Vagina (tissue), 2 donors: ENCODE measurements at places on chromosomes 2 and 18.
A peak's percentile ranks its signal among the peaks of the same experiment; 100 is the strongest.

- no peak for DNase-seq
These were observed 89.1 kb downstream of the HS1BP3 start for GRCh38 chr2:20561637-20562454.

GRCh38 chr2:237143676-237144440 lies 58.2 kb downstream of the COPS8 start:
- DNase-seq, result peak; percentile 83

GRCh38 chr2:125713533-125713932 lies 942.4 kb upstream of the GYPC start:
- DNase-seq, result no peak

DNA sequence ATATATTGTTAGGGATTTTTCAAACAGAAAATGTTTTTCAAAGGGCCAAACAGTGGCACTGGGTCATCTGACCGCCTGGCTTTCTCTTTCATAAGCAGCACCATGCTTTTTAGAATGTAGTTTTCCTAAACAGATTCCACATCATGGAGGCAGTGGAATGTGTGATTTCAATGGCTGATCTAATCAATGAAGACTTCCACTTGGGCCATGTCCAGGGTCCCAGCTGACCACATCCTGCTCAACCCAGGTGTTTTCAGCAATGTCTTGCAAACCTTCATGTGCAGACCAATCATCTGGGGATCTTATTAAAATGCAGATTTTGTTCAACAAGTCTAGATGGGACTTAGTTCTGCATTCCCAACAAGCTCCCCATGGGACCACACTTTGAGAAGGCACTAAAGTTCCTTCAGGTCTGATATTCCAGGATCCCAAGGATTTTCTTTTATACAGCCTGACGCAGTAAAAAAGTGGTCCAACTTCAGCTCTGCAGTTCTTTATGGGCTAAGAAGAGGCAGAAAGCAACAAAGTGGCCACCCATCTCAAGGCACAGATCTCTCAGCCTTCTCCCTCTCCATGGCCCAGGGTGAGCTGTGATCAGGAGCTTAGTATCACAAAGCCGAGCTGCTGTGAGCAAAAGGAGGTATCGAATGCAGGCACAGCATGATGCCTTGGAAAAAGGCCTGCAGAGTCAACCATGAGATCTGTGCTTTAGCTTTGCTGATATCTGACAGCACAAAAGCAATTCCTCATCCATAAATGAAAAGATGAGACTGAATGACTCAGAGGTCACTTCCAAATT lies 3.7 kb downstream of the ALKAL2 start:
- DNase-seq, result peak; percentile 62

DNA sequence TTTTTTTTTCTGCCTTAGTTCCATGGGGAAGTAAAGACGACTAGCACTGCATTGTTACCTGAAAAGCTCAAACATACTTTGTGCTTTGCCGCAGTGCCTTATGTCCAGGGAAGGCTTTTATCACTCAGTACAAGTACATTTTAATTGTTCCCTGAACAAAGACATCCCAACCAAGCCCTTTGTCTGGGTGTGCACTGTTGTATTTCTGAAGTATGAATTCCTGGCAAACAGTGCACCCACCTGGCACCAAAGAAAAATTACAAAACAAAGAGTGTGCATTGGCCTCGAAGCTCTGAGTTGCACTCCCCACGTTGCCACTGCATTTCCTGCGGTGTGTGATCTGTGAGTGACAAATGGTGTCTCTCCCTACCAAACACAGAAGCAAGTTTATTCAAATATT lies 858.5 kb upstream of the PIK3C3 start:
- DNase-seq, result no peak

GRCh38 chr2:213640738-213641425 lies 356.6 kb downstream of the SPAG16 start:
- no peak for DNase-seq

DNA sequence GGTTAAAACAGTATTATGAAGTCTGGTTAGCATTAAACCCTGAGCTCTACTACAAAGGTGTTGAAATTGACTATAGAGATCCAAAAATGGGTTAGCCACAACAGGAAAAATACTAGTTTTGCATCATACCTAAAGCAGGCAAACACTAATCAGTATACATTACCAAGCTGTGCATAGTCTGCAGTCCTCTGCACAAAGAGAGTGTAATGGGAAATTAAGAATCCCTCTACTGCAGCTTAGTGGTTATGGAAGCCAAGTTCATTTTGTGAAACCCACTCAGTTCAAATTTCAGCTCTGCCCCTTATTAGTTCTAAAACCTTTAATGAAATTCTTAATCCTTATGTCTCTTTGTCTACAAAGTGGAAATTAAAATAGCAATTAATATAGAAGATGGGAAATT lies 192.1 kb downstream of the MBD2 start:
- DNase-seq, result no peak

DNA sequence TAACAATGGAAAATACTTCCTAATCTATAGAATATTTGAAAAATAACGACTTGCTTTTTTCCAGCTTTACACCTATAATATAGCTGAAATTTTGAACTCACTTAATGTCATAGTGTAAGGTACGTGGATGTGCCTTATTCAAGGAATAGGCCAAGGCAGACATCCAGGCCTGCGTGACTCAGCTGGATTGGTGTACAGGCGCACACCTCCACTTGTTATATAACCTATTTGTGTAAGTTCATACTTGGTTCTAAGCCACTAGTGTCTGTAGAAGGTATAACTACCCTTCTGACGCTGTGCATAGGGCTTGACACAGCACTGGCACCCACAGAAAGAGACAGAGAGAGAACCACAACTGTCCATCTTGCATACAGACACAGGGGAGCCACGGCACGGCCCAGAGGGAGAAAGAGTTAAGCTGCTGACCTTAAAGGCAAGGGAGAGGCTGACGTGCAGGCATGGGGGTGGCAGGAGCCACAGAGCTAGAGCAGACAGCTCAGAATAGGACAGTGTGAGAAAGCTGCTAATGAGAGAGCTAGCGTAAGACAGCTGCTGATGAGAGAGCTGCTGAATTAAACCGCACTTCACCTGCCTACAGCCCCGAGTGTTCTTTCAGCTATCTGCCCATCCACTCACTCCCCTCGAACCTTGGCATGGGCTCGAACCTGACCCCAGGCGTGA lies 16.1 kb downstream of the CCDC178 start:
- DNase-seq, result no peak

- no peak for DNase-seq
These were observed 18.9 kb downstream of the SDC1 start for GRCh38 chr2:20205915-20206524.

DNA sequence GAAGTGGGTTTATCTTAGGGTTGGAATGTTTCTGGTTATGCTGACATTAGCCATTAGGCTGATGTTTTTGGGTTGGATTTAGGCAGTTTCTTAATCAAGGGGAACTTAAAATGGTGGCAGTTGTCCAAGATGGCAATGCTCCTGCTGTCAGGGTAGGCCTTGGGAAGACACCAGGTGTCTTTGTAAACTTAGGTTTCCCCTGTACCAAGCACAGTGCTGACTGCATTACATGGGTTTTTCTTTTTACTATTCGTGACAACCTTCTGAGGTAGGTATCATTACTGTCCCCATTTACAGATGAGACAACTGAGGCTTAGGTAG lies 528 bp upstream of the ATG16L1 start:
- no peak for DNase-seq

DNA sequence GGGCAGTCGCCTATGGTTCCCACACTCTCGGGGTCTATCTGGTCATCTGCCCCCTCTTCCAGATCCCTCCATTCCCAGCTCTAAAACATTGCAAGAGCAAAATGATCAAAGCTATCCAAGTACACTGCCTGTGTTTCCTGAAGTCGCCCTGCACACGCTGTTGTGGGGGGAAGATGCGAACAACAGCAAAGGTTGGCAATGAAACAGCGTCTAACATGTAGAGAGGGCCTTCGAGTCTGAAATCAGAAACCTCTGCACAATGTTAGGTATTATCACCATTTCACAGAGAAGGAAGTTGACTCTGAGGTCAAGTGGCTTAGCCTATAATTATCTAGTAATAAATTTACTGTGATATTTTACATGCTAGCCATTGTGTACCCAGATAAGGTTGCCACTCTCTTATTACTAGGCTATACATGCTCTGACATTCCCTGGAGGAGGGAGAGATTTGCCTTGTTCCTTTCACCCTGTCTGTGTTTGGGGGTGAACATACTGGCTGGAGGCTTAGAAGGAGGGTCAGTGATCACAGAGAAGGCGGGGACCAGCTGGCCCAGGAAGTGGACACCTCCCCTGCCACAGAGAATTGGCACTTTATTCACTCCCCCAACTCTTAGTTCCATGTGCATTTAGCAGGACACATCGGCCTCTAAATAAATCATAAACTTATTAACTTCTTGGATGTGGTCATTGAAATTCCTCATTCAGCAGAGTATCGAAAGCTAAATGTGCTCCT lies 36.8 kb downstream of the KCTD1 start:
- DNase-seq, result no peak

DNA sequence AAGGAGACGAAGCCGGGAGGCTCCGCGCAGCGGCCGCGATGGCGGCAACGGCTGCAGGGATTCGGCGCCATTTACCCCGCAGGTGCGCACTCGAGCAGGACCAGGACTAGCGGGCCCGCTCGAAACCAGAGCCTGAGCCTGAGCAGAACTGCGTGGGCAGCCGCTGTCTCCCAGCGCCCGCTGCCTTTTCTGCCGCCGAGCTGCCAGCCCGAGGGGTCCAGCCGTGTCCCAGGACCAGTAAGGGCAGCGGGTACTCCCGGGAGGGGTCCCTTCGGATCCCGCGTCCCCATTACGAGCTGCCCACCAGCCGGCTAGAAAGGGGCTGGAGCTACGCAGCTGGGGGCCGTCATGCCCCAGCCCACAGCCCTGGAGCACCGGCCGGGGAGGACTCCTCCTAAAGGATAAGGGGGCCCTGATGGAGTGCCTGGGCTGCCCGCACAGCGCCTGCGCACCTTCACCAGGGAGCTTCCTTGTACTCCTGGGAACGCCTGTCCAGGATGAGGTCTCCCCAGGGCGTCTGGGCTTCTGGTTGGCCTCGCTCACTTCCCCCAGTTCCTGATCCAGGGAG lies 9.9 kb downstream of the ALPP start:
- no peak for DNase-seq

DNA sequence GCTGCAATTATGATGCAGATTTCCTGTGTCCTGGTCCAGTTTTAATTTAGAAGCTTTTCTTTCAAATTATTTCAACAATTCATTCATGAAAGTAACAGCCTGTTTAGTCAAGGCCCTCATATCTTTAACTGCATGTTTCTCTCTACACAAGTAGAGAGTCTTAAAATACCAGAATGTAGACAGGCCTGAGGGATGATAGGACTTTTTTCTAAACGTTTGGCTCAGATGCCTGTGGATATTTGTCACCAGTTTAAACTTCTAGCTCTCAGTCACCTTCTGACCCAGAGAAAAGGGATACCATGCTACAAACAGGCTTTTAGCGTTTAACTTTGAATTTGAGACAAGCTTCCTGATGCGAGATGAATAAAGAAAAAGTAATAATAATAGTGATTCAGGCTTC lies 15.7 kb downstream of the COL5A2 start:
- DNase-seq, result no peak

- no peak for DNase-seq
These were observed 35.7 kb upstream of the ST3GAL5 start for GRCh38 chr2:85924522-85924921.

DNA sequence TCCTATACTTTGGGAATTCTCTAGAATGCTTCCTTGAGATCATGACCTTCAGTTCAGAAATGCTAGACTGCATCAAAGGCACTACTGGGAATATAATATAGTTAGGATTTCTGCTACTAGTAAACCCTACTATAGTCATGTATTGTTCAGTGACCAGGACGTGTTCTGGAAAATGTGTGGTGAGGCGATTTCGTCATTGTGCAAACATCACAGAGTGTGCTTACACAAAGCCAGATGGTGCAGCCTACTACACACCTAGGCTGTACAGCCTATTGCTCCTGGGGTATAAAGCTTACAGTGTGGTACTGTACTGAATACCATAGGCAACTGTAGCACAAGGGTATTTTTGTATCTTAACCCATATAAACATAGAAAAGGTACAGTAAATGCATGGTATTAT lies 13.0 kb downstream of the CXCR4 start:
- no peak for DNase-seq

DNA sequence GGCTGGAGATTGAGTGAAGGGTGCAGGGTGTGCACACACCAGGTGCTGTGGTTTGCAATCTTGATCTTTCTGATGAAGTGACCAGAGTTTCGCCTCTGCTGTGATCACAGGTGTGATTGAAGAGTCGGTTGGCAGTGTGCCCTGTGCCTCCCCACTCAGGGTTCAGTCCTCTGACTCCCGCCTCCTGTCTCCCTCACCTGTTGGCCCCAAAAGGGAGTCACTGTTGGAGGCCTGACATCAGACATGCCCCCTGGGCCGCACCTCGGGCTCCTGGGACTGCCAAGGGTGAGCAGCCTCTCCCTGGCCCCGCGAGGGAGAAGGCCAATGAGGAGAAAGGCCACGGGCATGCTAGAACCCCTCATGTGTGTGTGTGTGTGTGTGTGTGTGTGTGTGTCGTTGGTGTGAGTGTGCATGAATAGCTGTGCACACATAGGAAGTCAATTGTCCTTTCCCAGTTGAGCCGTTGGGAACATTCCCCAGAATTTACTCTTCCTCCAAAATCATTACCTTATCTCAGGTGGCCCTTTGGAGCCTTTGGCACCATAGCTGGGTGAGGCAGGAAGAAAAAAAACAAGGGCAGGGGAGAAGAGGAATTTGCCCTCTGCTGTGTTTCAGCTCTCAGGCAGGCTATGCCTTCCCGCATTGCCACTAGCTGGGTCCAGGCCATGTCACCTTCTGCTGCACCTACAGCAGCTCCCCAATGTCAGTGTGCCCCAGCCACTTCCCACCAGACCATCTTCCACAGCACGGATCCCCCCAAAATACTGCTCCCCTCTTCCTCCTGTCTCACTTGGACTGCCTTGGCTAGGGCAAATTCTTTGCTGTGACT lies 78.1 kb upstream of the LAPTM4A start:
- no peak for DNase-seq

- no peak for DNase-seq
These were observed 639 bp downstream of the MRO start for GRCh38 chr18:50819027-50819727.

GRCh38 chr2:84435345-84436025 lies 23.6 kb downstream of the SUCLG1 start:
- DNase-seq, result no peak

GRCh38 chr2:135904341-135904989 lies 28.2 kb upstream of the MCM6 start:
- no peak for DNase-seq

- DNase-seq, result no peak
These were observed 474.3 kb downstream of the ERBB4 start for GRCh38 chr2:212064318-212064717.

GRCh38 chr18:54109131-54109683 lies 115.3 kb downstream of the MBD2 start:
- DNase-seq, result no peak

- DNase-seq, result no peak
These were observed 177.4 kb downstream of the CD226 start for GRCh38 chr18:69770238-69770637.
